NCI-H526 (cell line): ENCODE measurements at places on chromosomes 3 and 15.

DNA sequence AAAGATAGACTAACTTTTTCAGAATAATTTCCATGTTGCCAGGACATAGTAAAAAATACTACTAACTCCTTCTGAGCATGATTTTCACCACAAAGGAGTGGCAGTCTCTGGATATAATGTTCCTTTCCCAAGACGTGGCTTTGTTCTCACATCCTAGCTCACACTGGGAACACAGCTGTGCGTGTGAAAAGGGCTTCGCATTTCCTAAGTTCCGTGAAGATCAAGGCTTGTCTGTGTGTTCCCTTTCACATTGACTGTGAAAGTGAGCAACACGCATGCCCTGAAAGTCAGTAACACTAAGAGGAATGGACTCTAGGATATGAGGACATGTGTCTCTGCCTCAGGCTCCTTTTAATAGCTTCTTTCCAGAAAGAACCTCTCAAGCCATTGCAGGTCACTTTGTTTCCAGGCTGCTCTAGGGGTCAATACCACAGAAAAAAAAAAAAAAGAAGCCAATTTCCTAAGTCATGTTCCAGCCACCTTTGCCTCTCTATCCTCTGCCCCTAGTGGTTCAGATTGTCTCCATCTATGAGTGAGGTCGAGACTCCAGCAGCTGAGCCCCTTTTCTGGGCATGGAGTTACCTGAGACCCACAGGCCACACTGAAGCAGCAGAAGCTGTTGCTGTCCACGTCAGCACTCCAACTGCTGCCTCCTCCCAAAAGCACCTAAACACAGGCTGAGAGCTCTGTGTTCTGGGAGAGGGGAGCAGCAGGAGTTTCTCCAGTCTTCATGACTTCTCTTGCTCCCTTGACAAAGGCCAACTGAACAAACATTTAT is 355.9 kb downstream of the RSL24D1 start:
- DNase-seq, result no peak

DNA sequence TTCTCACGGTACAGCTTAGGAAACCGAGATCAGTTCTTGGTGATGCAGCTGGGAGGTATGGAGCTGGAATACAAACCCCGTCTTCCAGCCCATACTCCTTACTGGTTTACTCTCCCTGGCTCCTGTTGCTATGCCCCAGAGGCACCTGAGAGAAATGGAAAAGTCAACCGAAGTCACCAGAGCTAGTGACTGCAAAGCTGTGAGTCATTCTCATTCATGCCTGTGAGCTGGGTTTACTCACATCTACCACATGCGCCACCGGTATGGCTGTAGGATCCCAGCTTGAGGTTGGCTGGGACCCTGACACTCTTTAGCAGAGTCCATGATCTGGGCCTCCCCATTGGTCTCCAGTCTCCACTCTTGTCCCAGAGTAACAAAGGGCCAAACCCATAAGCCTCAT is 111.5 kb upstream of the ETV5 start:
- DNase-seq, result no peak

DNA sequence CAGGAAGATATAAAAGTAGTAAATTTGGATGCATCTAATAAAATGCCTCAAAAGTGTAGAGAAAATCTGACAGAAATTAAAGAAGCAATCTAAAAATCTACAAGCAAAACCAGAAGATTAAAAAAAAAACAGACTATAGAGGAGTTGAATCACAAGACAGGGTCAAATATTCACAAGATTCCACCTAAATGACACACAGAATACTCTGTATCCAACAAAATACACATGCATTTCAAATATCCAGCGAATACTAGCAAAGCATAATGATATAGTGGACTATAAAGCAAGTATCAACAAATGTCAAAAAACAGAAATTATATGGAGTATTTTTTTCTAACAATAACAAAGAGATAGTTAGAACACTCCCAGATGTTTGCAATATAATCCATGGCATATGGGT is 20.5 kb upstream of the ACTC1 start:
- DNase-seq, result no peak

GRCh38 chr3:44862226-44862637 is 520 bp downstream of the TMEM42 start:
- DNase-seq, result no peak

DNA sequence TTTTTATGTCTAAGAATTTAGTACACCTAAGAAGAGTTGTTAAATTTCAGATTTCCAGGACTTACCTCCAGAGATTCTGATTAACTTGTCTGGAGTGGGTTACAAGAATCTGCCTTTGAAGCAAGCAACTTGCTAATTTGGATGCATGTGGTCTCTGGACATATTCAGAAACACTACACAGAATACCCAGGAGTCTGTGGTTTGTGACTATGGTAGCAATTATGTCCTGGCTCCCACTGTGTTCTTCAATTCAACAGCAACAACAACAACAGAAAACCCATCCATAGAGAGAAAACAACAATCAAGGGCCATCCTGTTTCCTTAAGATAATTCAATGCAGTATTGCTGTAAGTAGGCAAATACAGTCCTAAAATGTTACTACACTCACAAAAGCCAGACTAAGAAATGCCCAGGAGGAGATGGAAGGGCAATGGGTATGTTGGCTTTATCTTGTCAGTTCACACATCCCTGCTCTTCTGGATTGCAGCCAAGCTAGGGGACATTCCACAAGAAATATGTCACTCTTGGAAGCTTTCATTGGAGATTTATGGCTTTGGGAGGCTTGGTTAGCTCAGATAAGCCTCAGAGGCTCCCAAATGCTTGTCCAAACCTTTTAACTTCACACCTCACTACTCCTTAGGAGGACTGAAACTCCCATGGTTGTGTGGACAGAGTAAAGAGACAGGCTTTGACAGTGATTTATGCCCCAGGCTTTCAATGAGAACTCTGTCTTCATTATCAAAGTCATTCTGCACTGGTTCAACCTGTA is 99.4 kb upstream of the MRPL3 start:
- no peak for DNase-seq

GRCh38 chr3:189531271-189531670 is 99.9 kb upstream of the TP63 start:
- DNase-seq, result no peak

DNA sequence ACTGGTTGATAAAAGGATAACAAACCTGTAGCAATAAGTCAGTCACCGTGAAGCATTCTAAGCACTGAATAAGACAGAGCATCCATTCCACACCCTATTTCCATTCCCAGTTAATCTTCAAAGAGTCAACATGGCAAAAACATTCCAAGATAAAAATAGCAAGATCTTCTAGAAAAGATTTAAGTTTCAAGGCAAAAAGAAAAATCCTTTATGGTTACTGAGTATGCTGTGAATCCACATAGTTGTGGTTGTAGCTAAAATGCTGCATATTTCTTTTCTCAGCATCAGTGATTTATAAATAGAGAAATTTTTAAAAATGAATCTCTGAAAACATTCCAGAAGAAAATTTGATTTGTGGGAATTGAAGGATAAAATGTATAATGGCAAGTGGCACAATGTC is 21.1 kb downstream of the GAP43 start:
- DNase-seq, result no peak
